ENCODE measurements at places on chromosomes 1 and 21.

DNA sequence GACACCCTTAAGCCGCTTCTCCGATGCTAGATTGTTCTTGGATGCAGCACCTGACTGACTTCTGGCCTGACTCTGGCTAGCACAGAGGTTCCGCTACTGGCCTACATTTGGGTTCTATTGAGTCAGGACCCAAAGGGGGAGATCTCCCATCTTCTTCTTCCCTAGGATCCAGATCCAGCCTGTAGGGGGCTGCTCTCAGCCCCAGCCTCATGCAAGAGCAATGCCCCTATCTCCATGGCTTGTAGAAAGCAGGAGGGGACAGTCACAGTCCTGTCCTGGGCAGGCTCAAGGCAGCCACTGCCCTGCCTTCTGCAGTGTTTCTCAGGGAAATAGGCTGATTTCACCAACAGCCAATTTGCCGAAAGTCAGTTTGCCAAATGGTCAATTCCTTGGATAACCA, 6.3 kb upstream of the ADAR start:
- DNase-seq, result no peak

DNA sequence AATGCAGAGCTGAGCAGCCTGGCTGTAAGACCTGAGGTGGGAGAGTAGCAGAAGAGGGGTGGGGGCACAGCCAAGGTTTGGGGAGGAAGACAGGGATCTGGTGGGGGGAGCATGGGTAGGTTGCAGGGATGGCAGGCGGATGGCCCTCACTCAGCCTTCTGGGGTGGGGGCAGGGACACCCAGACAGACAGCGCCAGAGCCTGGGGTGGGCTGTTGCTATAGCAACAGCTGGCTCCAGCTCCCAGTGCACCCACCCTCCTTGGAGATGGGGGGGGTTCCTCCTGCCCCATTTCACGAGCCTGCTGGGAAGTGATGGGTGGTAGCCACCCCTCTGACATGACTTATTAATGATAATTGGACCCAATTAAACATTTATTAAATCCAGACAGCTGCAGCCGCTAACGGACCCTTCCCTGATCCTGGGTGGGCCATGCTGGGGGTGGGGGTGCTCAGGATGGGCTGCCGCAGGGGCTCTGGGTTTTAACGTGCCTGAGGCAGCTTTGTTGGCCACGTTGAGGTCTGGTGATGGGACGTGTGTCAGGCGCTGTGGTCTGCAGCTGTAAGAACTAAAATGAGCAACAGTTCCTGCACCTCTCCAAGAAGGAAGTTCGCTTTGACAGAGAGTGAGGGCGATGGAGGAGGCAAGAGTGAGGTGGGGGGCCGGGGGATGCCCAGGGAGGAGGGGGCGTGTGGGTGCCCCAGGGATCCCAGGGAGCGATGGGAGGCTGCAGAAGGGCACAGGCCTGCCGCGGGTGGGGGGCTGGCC, 19.4 kb downstream of the AGRN start:
- peak; percentile 41 for DNase-seq

GRCh38 chr1:1205769-1206375, 520 bp downstream of the TNFRSF18 start:
- DNase-seq, result no peak

DNA sequence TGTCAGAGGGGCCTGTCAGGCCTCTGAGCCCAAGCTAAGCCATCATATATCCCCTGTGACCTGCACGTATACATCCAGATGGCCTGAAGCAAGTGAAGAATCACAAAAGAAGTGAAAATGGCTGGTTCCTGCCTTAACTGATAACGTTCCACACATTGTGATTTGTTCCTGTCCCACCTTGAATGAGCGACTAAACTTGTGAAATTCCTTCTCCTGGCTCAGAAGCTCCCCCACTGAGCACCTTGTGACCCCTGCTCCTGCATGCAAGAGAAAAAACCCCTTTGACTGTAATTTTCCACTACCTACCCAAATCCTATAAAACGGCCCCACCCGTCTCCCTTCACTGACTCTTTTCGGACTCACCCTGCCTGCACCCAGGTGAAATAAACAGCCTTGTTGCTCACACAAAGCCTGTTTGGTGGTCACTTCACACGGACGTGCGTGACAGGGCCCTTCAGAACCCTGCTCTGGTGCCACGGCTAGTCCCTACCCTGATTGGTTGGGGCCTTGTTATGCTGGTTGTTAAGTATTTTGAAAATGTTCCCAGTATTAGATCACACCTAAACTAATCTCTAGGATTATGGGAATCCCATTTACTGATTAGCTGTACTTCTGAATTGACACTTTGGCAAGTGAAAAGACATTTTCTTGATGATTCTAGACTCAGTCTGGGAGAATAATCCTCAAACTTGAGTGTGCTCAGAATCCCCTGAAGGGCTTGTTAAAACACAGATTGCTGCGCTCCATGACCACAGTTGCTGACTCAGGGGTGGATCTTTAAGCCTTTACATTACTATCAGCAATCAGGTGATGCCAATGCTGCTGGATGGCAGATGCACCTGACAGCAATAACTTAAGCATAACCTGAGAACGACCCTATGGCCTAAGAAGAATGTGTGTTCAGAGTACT, 28.8 kb upstream of the SPATA6 start:
- DNase-seq, result no peak

- DNase-seq, result no peak
These were observed 167.4 kb downstream of the DUSP10 start for GRCh38 chr1:221574529-221574928.

- no peak for DNase-seq
These were observed 28.3 kb downstream of the TLCD4 start for GRCh38 chr1:95145493-95145892.

GRCh38 chr1:58013237-58013636, 533.3 kb downstream of the OMA1 start:
- DNase-seq, result no peak

DNA sequence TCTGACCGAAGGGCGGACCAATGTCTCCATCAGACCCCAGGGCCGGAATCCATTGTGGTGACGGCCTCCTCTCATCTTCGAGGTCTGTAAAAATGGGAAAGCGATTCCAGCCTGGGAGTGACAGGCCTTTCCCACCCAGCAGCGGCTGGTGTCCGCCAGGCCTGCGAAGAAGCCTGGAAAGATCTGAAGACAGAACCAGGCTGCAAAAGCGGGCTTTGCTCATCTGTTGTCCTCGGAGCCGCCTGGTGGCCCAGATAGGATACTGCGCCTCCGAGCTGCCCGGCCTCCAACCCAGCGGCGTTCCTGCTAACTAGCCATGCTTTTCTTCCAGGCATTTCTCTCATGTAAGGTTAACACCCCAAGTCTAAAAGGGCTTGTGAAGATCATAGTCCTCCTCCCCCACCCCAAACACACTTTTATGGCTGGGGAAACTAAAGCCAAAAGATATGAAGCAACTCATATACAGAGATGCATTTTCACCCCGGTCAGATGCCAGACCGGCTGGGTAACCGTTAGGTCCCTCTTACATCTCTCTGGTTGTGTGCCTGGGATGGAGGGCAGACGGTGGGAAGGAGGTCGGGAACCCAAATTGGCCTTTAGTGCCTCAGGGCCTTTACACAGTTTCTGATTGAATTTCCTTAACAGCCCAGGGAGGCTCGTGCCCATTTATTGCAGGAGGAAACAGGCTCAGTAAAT, 1.9 kb upstream of the DHRS3 start:
- peak; percentile 88 for DNase-seq

GRCh38 chr1:74763807-74764206, 30.9 kb downstream of the TYW3 start:
- no peak for DNase-seq

GRCh38 chr1:204431310-204432184, 19.9 kb upstream of the PPP1R15B start:
- peak; percentile 75 for DNase-seq

GRCh38 chr1:41046347-41046775, 24.8 kb upstream of the SLFNL1 start:
- no peak for DNase-seq

GRCh38 chr1:173395762-173396161, 81.4 kb upstream of the PRDX6 start:
- no peak for DNase-seq

DNA sequence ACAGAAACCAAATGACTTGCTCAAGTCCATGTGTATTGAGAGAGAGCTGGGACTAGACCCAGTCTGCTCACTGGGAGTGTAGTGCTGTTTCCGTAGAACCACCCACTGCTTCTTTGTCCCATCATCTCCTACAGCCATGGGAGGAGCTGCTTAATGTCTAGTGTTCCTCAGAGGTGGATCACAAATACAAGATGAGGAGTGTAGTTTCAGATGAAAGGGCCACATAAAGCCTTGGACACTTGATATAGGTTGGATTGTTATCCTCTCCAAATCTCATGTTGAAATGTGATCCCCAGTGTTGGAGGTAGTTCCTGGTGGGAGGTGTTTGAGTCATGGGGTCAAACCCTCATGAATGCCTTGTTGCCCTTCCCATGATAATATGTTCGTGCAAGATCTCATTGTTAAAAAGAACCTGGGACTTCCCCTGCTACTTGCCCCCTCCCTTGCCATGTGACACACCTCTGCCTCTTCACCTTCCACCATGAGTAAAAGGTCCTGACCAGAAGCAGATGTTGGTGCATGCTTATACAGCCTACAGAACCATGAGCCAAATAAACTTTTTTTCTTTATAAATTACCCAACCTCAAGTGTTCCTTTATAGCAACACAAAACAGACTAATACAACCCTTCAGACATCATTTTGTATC, 127.5 kb upstream of the DNAH14 start:
- DNase-seq, result no peak

DNA sequence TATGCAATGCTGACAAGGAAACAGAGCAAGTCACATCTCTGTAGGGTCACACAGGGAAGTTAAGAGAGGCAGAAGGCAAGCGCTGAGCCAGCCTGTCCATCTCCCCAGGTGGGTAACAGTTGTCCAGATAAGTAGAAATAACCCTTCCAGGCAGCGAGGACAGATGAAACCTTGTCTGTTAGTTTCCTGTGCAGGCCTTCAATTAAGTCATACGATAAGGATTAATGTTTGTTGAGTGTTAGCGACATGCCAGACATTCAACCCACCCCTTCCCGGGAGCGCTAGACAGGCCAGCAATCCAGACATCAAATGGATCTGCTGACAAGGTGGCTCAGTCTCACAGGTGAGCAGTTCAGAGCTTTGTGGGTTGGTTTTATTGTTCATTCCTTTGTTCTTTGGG, 221.5 kb upstream of the FMN2 start:
- DNase-seq, result no peak

DNA sequence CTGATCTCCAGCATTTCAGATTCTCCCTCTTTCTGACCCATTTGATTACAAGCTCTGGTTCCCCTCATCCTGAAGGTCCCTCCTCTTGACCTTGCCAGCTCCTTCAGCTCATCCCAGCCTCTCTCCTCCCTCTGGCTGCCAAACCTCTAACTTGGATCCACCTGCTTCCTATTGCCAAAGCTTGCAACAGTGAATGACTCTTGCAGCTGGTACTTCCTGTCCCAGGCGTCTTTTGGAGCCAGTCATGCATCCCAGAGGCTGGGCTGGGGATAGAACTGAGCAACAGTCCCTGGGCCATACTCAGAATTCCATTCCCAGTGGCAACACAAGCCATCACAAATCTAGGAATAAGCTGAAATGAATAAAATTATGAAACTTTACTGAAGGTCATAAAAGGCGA, 27.7 kb upstream of the SPOCD1 start:
- DNase-seq, result peak; percentile 32
